ENCODE measurements at places on chromosomes 2 and 18.

GRCh38 chr18:76452357-76452756 lies 42.7 kb downstream of the ZNF516 start:
- DNase-seq = no peak

GRCh38 chr2:100819370-100820272 lies at the start of gene NPAS2:
TSS of gene NPAS2 (plus strand) at chr2:100820139. CDS start at chr2:100904755, 84,616 bp downstream.
- DNase-seq = peak; percentile 42

DNA sequence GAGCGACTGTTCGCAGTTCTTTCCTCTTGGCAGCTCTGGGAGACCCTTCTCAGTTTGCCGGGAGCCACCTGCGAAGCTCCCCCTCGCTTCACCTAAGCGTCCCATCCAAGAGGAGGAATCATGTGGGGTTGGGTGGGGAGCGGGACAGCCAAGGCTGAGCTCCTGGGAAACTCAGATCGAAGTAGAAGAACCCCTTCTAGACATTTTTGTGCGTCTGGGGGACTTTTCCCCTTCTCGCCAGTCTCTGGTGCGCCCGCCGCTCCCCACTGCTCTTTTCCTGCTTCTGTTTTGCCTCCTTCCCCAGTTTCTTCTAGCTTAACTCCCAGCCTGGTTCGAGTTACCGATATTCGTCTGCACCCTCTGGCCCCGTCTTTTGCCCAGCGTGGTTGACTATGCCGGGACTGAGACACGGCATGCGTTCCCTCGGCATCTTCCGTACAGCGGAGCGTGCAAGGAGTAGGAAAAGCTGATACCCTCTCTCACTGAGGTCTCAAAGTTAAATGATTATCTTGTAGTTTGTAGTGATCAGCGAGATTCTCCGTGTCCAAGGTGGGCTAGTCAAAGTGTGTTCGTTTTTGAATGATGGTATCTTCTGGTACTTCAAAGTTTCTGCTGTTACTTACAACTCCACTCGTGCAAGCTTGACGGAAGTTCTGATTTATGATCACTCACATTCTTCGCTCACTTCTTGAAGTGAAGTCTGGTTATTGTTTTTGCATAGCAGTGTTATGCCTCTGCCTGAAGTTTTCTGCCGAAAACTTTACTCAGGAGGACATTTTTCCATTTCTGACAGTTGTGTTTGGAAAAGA lies 664 bp downstream of the CAMKMT start:
- peak; percentile 54 for DNase-seq

GRCh38 chr18:42184685-42185477 lies 229.8 kb downstream of the PIK3C3 start:
- no peak for DNase-seq

DNA sequence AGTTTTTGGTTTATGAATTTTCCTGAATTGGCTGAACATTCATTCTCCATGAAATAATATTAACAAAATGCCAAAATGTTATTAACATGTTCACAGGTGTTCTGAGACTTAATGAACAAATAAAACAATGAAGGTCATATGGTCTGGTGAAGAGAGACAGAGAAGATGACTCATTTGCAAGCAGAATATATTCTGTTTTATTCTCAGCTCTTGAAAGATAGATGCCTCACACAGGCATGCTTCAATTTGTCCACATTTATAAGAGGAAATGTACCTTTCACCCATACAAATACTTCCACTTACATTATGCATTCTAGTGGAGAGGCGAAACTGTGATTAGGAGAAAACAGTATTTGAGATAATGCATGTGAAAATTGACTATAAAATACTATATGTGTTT lies 75.4 kb upstream of the PGAP1 start:
- no peak for DNase-seq

- no peak for DNase-seq
Measured at GRCh38 chr2:128834207-128834879, 515.7 kb upstream of the HS6ST1 start.

DNA sequence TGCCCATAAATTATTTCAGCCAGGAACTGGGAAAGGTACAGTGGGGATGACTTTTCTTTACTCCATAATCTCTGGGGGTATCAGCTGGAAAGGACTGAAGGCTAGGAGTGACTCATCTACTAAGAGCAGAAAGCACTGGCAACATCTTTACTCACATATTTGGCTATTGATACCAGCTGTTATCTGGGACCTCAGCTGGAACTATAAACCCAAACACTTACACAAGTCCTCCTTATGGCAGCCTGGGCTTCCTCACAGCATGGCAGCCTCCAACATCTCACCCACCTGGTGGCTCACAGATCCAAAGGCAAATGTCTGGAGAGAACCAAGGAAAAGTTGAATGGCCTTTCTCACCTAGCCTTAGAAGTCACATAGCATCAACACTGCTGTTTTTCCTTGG lies 379.0 kb upstream of the RND3 start:
- no peak for DNase-seq

Measured in C1 segment of cervical spinal cord (tissue), 14 donors.